ENCODE measurements at places on chromosomes 3 and 15.
A peak's percentile ranks its signal among the peaks of the same experiment; 100 is the strongest.

DNA sequence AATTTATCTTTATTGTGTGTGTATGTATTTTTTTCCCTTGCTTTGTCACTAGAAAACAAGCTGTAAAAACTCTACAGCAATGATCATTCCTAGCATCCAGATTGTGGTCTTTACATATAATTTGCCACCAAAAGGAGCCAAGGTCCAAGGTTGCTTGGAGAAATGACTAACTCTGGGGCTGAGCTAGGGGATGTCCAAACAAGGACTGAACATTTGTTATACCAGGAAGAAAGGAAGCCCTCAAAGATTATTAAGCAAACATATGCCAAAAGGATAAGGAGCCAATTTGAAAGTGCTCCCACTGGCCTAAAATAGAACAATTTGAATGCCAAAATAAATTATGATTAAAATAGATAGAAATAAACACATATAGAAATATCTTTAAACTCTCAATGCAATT, 293.3 kb downstream of the ZIC1 start:
- no peak for DNase-seq

DNA sequence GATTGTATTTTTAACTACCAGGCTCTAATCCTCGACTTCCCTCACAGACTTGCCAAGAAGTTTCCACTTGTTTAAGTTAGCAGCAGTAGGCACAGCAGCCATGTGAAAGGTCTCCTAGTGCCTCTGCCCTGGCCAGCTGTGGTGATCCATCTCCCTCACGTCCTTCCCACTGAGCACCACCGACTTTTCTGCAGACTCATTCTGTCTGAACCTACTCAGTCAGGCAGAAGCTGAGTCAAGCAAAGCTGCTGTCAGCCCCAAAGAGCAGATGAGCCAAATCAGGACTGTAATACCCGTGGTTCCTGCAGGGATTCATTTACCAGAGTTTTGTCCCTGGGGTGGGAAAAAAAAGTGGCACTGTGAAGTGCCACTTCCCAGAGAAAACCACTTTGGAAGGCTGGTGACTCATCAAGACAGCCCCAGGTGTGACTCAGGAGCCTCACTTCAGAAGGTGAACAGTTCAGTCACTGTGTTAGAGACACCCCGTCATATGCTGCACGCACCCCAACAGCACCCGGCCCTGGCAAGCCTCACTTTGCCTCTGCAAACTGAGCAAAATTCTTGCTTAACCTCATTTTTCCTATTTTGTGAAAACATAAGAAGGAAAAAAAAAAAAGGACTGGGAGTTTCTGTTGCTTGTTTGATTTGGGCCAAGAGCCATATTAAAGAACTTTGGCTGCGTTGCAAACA, 76.0 kb downstream of the WWTR1 start:
- no peak for DNase-seq

DNA sequence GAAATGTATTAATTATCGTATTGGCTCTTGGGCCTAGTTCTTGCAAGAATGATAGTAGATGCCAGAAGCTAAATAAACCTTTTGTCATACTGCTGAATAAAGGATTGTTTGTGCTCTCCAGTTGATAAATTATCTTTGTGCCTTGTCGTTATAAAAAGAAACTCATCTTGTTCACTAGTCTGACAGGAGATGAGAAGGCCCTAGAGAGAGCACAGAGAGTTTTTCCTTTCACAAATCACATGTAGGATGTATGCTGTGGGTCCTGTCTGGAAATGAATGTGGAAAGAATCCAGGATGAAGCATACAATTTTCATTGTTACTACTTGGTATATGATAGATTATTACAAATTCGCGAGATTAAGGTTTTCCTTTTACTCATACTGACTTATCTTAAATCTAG, 113.0 kb downstream of the NLGN1 start:
- DNase-seq, result no peak

DNA sequence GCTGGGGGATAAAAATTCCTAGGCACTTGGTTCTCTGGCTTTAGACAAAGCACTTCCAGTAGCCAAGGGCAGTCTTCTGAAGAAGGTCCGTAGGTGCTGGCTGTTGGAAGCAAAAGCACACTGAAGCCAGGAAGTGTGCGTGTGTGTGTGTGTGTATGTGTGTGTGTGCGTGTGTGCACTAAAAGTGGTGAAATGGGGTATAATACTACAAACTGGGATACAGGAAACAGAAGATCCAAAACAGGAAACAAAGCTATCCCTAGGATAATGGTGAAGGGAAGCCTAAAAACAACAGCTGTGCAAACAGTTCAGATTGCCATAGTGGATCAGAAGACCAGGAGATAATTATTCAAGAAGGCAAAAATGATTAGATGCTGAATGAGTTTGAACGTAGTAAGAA, 103.4 kb downstream of the IL20RB start:
- no peak for DNase-seq

GRCh38 chr3:113468539-113468938, 27.2 kb upstream of the CFAP44 start:
- no peak for DNase-seq

- DNase-seq, result peak; percentile 19
Observed at GRCh38 chr15:23857028-23857641, 170.0 kb upstream of the NDN start.

DNA sequence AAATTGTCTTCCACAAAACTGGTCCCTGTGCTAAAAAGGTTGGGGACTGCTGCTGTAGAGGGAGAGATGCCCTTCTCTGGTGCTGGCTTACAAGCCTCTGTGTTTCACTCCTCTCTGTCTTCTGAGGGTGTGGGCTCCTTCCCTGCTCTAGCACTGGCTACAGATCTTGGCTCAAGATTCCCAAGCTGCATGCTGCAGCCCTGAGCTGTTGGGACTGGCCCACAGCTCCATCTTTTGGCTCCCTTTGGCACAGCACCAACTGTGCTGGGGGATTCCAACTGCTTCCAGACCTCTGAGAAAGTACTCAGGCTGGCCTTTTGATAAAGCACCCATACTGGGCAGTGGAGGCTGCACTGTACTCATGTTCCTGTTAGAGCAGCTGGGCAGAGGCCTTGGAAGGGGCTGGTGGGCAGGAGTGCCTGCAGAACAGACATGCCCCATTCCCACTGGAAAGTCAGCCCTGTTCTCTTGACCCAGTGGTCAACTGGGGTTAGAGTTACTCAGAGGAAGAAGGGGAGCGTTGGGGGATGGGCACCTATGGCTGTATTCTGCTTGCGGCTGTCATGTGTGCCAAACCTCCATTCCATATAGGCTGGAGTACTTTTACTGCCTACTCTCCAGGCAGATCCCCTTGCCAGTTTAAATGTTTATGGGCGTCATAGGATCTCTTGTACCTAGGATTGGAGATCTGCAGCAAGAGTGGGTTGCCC, 55.7 kb downstream of the GALK2 start:
- DNase-seq, result no peak

- no peak for DNase-seq
Observed at GRCh38 chr15:73681856-73682599, 2.2 kb upstream of the CD276 start.

GRCh38 chr3:176958560-176958959, 238.7 kb downstream of the TBL1XR1 start:
- no peak for DNase-seq

DNA sequence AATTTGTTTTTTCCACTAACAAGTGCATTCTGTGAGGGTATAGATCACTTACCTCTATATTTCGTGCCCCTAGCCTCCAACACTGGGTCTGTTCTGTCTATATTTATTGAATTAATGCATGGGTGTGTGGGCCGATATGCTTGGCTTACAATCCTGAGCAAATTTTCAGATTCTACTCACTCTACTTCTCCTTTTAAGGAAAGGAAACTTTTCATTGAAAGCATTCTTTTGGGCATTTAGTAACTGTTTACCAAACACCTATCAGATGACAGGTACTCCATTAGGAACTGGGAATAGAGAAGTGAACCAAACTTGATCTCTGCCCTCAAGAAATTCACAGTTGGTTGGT, 60.5 kb downstream of the TLE3 start:
- DNase-seq, result no peak

DNA sequence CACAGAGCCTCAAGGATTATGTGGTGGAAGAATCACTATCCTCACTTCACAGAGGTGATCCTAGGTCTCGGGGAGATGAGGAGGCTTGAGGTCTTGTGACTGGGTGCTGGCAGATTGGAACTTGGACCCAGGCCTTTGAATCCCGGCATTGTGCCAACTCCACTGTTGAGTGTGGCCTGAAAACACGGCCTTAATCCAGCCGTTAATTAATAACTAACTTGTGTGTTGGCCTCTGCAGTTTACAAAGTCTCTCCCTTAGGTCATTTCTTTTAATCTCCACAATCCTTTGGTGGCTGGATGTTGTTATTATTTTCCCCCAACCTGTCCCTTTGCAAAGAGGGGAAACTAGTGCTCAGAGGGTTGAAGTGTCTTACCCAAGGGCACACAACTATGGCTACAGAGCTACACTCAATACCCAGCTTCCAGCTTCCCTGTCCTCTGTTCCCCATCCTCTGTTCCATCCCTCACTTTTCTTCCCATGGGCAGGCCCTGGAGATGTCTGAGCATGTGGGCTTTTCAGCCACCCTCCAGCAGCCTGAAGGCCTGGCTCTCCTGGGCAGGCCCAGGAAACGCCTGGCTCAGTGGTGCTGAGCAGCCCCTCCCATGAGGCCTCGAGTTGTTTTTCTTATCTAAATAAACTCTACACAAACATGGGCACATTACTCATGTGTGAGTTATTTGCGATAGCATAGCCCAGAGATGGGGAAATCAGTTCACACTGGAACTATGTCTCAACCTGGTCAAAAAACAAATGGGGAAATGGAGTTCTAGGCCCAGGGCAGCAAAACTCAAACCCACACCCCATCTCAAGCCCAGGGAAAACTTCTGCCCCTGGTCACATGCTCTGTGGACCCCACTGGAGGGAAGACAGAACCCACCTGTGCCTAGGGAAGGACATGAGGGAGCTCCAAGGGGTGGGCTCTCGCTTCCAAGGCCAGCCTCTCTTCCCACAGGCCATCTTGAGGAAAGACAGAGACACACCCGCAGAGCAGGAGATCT, 16.8 kb upstream of the SMAD3 start:
- DNase-seq, result no peak

DNA sequence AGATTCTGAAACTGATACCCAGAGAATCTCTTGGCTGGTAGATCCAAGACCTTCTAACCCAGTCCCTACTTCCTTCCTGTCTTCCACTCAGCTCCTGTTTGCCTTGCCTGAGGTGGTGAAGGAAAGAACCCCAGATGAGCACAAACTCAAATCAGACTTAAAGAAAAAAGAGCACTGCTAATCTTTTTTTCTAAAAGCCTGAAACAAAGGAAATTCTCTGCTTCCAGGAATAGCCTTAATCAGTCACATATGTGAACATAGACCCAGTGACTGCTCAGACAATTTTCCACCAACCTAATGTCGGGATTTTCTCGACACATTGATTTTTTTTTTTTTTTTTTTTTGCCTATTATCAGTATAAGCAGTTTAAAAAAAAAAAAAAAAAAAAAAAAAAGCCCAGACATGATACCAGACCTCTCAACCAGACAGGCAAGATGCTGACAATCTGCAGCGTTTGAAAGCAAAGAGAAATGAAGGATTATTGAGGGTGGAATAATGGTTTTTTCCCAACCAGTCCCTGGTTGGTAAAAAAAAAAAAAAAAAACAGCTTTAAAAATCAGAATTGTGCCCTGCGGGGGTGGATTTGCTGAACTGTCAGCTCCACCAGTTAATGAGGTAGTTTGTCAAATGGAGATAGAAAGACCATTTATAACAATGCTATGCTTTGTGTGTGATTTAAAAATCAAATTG, 256.8 kb upstream of the RARB start:
- no peak for DNase-seq

- no peak for DNase-seq
Observed at GRCh38 chr15:77168616-77169015, 97.7 kb upstream of the TSPAN3 start.

DNA sequence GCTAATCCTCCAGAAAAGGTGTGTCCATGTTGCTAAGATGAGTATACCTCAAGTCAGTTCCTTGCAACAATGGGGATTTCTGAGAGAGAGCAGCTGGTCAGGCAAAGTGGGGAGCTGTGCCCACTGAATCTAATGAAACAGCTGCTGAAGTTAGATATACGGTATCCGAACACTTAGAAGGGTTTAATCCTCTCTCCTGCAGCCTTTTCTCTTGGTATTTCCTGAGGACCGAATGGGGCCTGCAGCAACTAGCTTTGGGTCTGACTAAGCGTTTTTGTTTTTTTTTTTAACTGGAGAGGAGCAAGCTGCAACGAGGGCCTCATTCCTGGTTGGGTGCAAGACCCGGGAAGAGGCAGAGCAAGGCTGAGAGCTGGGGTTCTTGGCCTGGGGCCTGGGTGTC, 37.6 kb upstream of the BNC1 start:
- no peak for DNase-seq

DNA sequence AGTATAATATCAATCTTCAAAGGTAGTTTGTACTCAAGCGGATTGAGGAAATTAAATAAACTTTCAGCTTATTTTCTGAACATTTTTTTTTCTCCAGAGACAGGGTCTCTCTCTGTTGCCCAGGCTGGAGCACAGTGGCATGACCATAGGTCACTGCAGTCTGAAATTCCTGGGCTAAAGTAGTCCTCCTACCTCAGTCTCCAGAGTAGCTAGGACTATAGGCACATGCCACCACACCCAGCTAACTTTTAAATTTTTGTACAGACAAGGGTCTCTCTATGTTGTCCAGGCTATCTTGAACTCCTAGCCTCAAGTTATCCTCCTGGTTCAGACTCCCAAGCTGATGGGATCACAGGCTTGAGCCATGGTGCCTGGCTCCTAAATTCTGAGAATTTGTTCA, 97.1 kb downstream of the FAIM start:
- DNase-seq, result no peak

- no peak for DNase-seq
Observed at GRCh38 chr15:64132217-64132616, 19.3 kb upstream of the SNX22 start.

DNA sequence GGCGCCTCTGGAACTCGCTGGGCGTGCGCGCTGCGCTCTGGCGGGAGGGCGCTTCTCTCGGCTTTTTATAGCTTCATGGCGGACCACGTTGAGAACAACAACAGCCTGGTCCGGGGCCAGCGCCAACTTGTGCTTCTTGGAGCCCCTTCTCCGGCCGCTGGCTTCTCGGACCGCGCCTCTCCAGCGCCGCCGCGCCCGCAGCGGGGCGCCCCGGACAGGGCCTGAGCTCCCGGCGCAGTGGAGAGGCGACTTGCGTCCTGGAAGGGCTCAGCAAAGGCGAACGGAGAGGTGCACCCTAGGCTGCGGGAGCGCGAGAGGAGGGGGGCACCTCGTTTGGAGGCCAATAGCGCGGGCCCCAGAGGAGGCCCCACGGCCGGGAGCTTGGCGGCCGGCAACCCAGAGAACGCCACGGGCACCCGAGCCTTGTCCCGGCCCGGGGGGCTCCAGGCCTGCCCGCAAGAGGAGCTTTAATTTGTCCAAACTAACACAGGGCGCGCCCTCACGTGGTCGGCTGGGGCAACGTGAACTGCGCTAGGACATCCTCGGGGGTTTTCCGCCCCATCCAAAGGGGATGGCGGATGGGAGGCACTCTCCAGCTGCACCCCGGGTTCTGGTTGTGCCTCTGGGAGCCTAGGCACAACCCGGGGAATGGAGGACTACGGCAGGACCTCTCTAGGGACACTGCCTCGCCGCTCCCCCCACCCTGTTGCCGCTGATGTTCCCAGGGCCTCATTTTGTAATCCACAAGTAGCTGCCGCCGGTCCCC, 37.8 kb downstream of the HMCES start:
- DNase-seq, result peak; percentile 96

Data from activated T-cell treated with anti-CD3 and anti-CD28 coated beads, Interleukin-2, amount 50 U/mL, for 48 hours (primary cell).